ENCODE measurements at places on chromosomes 16 and 17.

- DNase-seq, result no peak
Measured at GRCh38 chr16:31530405-31530804, 2.7 kb downstream of the AHSP start.

- no peak for DNase-seq
Measured at GRCh38 chr16:7397901-7398300, 65.3 kb downstream of the RBFOX1 start.

- no peak for DNase-seq
Measured at GRCh38 chr16:69469807-69470561, 45.6 kb downstream of the CYB5B start.

DNA sequence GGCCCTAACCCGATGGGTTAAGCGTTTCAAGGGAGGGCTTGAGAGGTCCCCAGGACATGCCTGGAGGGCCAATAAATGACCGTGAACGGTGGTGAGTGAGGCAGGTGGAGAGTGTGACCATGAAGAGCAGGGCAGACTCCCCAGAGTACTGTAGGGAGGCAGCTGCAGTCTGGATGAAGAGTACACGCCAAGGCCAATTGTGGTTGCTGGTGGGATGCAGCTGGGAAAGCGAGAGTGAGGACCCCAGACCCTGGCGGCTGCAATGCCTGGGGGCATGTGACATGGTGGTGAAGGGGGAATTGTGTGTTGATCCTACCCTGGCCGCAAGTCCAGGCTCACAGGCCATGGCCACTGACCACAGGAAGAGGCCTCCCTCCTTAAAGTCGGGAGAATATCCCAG is 62.9 kb downstream of the TMEM235 start:
- no peak for DNase-seq

DNA sequence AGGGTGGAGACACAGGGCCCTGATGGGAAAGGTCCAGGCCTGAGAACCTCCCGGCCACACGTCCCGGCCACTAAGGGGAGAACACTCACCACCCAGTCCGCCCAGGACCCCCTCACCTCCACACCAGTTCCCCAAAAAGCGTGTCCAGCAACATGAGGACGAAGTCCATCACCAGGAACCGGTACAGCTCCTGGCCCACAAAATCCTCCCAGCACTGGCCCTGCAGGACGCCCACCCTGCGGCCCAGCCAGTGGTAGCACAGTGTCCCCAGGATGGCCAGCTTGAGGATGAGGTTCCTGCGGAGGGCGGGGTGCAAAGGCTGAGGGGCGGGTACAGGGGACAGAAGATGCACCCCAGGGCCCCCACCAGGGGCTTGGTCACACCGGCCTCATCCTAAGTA is 8.0 kb downstream of the TMC6 start:
- DNase-seq, result no peak

DNA sequence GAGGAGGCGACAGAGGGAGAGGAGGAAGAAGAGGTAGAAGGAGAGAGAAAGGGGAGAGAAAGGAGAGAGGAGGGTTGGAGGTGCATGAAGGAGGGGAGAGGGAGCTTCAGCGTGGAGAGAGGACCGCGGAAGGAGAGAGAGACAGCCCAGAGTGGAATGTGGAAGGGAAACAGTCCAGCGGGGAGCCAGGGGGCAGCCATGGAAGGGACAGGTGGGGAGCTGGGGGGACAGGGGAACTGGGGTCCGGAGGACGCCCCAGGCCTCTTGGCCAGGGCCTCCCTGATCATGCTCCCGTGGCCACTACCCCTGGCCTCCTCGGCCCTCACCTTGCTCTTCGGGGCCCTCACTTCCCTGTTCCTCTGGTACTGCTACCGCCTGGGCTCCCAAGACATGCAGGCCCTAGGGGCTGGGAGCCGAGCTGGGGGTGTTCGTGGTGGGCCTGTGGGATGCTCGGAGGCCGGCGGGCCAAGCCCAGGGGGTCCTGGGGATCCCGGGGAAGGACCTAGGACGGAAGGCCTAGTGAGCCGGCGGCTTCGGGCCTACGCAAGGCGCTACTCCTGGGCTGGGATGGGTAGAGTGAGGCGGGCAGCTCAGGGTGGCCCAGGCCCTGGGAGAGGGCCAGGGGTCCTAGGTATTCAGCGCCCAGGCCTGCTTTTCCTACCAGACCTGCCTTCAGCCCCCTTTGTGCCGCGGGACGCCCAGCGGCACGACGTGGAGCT is 759 bp downstream of the ASPHD1 start:
- no peak for DNase-seq

Measured in nephron progenitor cell (in vitro differentiated cells).